ENCODE measurements at places on chromosomes 16 and 17.

DNA sequence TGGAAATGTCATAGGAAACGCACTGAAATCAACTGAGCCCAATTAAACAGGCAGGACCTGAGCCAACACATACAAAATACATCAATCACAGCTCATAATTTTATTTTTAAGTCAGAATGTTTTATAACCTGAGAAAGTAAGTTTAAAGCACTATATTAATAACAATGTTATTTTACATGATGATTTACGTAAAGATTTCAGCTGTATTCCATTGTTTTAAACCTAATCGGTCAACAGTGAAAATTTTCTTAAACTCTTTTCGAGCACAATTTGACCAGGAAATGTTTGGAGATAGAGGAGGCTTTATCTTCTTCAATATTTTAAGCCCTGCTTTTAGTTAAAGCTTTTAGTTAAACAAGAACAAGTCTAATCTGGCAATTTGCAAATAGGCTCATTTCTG is 201.8 kb upstream of the TOX3 start:
- DNase-seq, result no peak

DNA sequence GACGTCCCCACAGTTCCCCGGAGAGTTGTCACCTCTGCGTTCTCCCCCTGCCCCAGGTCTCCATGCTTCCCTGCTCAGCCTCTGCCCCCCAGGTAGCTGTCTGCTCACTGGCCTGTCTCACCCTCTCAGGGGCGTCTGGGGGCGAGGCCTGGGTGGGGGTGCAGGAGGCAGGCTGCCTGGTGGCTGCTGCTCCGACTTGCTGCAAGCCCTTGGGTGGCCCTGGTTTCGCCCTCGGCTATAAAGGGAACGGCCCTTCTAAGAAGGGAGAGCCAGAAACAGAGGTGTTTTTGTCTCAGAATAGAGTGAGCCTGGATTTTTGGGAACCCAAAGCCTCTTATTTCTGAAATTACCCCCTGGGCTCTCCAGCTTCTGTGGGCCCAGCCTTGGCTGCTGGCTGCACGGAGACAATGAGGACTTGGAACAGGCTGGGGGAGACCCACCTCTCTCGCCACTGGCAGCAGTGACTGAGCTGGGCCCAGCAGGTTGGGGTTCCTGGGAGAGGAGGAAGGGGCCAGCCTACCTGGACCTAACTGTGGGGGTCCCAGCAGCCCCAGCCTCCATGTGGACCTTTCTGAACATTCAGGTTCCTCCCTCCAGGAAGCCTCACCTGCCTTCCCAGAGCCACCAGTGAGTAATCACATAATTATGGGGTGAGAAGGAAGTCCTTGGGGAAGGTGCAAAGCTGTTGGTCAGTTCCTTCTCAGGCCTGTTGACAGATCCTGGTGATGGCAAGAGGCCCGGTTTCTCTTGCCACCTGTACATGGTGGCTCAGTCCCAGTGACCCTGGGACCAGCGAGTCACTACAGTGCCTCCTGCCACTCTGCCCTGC is 15.5 kb upstream of the SPNS2 start:
- DNase-seq, result no peak

DNA sequence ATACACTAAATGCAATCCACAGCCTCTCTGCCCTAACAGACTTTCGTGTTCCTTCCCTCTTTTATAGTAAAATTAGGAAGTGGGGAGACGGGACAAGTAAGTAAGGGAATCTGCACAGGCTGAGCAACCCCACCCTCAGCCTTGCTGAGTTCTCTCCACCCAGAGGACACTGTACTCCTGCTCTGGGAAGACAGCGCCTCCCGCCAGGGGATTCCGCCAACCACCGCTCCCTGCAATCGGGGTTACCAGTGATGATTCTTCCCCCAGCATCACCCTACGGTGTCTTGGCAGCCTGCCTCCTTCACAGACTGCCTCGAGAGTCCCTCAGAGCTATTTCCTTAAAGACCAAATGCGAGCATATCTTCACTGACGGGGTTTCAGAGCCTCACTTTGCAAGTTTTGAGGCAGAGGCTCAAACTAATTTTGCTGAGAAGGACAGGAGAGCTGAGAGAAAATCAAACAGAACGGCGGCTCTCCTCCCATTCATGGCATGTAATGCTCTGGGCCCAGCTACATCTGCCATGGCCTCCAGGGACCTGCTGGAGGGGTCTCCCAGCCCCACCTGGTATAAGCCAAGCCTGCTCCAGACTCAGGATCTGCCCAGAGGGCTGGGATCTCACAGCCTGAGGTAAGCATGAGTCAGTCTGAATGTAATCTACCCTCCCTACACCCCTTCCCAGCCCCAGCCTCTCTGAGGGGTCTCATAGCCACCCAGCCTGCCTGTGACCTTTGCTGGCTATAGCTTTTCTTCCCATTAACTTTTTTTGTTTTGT is 22.7 kb upstream of the ASGR2 start:
- no peak for DNase-seq

GRCh38 chr16:1260101-1260680 is 4.3 kb downstream of the TPSD1 start:
- DNase-seq, result no peak

GRCh38 chr17:82592289-82592766 is 55.9 kb downstream of the WDR45B start:
- no peak for DNase-seq

DNA sequence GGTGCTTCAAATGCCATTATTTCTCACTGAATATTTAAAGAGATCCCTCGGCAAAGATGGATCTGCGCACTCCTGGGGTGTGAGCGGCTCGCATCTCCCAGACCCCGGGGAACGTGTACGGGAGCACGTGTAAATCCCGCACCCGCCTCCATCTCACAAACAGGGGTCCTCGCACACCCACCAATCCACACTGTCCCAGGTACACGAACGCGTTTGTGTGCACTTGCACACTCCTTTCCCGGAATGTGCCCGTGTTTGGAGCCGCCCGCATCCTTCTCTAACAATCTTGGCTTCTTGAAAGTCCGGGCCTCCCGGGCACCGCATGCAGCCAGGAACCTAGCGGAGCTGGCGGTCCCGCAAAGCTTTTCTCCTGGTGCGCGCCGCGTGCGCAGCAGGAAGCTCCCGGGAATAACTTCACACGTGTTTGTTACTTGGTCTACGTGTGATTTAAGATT is 2.5 kb upstream of the SALL1 start:
- DNase-seq, result no peak

- no peak for DNase-seq
Observed at GRCh38 chr16:22929461-22929860, 115.5 kb downstream of the HS3ST2 start.

- DNase-seq, result no peak
Observed at GRCh38 chr16:12500771-12501170, 302.9 kb downstream of the CPPED1 start.

GRCh38 chr16:87469169-87469568 is 23.7 kb downstream of the ZCCHC14 start:
- DNase-seq, result no peak

GRCh38 chr17:48472411-48473281 is 42.6 kb upstream of the SKAP1 start:
- DNase-seq, result no peak

DNA sequence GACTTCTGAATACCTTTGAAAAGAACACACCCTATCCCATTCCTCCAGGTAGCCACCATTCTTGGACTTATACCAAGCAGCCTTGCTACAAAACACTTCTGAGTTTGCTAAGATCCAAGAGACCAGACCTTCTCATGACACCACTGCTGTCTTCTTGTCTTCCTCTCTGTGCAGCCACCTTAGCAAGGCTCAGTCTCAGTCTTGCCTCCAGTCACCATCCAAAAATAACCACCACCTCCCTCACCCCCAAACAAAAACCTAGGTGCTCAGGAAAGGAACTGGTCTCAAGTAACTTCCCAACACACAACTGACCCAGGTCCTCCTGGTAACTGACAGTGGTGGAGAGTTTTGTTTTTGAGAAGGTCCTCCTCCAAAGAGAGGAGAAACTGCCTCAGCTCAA is 90.9 kb upstream of the CORO6 start:
- DNase-seq, result no peak

DNA sequence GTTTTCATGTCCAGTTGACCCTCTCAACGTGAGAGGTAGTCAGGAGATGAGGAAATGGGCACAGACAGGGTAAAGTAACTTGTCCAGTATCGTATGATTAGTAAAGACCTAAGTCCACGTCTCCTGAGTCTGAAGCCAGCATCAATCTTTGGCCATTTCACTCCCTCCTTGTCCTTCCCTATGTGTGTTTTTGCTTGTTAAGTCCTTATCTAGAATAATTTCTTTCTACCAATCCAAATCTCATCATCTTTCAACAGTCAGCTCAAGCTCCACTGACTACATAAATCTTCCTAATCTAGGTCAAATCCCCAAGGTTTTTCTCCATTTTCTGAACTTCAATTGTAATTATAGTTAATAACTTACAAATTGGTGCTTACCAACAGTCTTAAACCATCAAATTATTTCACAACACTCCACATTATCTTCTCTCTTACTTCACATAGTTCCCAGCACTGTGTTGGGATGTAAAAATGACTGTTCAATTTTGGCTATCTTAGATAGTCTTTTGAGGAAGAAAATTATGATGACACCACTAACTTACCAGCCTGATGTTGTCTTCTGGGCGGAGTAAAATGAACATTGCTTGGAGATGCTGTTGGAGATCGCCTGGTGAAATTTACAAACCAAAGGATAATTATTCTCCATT is 72.3 kb upstream of the CORO6 start:
- DNase-seq, result no peak

GRCh38 chr16:13042291-13042685 is 140.9 kb downstream of the SHISA9 start:
- no peak for DNase-seq

GRCh38 chr16:31875112-31875803 is 1.7 kb downstream of the ZNF267 start:
- no peak for DNase-seq

- no peak for DNase-seq
Observed at GRCh38 chr16:55444754-55445485, 34.1 kb upstream of the MMP2 start.

DNA sequence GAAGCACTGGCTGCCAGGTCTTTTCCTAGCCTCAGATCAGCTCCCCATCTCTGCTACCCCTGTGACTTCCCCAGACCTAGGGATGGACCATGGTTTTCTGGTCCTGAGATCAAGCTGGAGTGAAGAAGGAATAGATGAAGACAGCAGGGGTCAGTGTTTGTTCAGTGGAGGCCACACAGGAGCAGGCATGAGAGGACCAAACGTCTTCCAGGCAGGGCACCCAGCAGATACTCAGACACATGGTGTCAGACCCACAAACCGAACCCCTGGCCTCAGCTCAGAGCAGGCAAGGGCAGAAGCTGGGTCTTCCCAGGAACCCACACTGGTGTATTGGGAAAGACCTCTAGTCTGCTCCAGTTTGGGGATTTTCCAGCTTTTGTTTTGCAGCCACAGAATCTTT is 189.7 kb downstream of the IRX5 start:
- no peak for DNase-seq

GRCh38 chr17:34243364-34244320 is 11.4 kb upstream of the CCL2 start:
- no peak for DNase-seq

DNA sequence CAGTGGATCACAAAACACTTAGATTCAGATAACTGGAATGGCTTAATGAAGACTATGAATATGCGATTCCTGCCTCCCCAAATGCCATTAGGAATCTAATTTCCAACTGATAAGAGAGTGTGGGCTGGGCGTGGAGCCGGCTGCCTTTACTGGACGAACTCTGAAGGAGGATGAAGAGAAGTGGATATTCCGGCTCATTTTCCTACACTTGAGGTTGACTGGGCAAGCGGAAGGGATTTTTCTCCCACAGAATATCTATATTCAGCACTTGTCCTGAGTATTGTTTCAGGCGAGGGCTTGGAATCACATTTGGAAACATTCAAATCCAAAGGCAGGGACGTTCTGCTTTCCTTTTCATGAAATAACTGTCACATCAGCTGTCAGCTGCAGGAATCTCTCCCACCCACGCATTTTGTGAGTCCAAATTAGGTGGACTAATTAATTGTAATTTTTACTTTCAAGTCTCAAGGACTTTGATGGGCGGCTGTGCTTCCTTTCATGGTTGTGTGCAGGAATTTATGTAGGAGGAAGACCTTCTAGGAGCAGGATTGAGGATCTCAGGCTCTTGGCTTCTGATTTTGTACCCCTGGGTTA is 138.5 kb downstream of the PITPNC1 start:
- DNase-seq, result no peak

DNA sequence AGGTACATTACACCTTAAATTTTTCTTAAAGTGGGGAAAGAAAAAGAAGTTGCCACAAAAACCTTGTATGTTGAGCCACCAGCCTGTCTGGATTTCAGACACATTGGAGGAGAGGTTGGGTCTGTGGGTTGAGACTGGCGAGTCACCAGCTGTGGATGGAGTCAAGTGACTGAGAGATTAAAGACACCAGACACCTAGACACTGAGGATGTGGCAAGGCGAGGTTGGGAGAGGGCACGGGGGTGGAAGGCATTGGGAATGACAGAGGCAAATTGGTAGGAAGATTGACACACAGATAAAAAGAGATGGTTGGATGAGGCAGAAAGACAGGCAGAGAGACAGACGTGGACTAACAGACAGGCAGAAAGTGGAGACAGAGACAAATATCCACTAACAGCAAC is 49.6 kb downstream of the KCNJ12 start:
- no peak for DNase-seq

DNA sequence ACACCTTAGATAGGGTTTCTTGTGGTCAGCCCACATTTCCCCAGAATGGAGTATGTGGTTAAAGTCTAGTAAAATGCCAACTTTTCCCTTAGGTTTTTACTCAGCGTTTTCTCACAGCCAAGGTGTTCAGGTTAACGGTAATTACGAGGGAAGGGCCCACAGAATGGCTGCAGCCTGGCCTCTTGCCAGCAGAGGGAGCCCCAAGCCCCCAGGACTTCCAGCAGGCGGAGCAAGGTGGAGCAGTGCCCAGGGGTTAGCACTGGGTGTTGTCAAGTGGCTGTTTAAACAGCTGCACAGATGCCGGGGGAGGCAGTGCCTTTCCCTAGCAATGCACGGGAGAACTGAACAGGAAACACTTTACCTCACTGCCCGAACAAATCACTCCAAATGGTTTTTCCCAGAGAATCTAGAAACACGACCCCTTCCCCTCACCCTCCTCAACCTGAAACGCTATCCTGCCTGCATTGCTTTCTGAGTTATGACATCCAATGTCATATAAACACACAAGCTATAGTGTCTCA is 6.6 kb downstream of the PHB1 start:
- DNase-seq, result peak; percentile 46

GRCh38 chr16:75143941-75144340 is 4.4 kb upstream of the ZFP1 start:
- no peak for DNase-seq

DNA sequence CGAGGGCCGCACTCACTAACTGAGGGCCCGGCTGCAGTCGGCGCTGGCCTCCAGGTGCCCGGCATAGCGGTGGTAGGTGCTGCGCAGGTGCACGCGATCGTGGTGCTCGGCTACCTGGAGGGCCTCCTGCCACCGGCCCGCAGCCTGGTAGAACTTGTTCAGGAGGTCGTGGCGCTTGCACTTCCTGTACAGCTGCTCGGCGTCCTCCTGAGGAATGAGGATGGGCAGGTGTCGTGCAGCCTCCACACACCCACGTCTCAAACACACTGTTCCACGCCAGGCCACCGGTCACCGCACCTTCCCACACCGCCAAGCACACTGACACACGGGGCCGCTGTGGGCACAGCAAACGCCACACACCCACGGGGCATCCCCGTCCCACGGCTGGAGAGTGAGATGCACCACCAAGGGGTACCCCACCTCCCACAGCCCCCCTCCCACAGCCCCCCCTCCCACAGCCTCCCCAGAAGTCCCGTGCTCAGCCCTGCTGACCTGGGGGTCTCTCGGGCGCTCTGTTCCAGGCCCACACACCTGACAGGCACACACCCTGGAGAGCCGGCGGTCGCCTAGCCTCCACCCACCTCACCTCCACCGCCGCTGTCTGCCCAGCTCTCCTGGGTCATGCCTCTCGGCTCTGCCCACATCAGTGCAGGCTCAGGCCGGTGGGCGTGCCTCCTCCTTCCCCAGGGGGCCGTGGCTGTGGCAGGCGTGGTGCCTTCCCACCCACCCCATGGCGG is 7.4 kb upstream of the TMEM204 start:
- no peak for DNase-seq
